ENCODE measurements at places on chromosomes 4 and X.
A peak's percentile ranks its signal among the peaks of the same experiment; 100 is the strongest.

DNA sequence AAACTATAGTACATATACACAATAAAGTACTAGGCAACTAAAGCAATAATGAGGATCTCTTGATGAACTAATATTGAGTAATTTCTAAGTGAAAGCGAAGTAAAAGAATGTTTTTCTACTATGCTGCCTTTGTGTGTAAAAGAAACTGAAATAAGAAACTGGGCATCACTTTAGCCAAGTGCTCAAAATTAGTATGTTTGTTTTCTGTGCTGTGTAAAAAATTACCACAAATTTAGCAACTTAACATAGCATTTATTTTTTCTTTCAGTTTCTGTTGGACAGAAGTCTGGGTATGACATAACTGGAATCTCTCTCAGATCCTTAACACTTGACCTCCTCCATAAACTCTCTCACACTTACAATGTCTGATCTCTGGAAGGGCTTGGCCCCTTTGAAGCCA is 687.1 kb upstream of the MAGEB2 start:
- no peak for DNase-seq

GRCh38 chrX:96611619-96612362 is 72.9 kb upstream of the DIAPH2 start:
- DNase-seq = no peak

GRCh38 chr4:86810847-86811246 is 38.3 kb downstream of the SLC10A6 start:
- DNase-seq = peak; percentile 6

GRCh38 chr4:47774079-47774478 is 63.8 kb downstream of the CORIN start:
- DNase-seq = no peak

- peak; percentile 68 for DNase-seq
Observed at GRCh38 chr4:165325732-165326512, 1.5 kb upstream of the MSMO1 start.

- no peak for DNase-seq
Observed at GRCh38 chr4:113823291-113823659, 61.7 kb upstream of the CAMK2D start.

DNA sequence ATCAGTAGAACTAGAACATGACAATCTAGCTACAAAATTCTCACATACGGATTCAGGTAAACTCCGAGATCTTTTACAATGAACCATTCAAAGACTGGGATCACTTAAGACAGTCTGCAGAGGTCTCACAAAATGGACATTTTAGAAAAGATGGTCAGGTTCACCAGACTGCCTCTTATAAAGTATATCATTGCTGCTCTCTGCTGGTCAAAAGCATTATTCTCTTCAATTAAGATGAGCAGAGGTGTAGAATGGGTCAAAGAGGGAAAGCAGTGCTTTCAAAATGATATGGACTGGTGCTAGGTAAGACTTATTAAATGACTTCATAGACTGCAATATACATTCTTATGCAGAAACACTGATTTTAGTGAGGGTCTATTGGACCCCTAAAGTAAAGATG is 434.7 kb downstream of the PACRGL start:
- no peak for DNase-seq

DNA sequence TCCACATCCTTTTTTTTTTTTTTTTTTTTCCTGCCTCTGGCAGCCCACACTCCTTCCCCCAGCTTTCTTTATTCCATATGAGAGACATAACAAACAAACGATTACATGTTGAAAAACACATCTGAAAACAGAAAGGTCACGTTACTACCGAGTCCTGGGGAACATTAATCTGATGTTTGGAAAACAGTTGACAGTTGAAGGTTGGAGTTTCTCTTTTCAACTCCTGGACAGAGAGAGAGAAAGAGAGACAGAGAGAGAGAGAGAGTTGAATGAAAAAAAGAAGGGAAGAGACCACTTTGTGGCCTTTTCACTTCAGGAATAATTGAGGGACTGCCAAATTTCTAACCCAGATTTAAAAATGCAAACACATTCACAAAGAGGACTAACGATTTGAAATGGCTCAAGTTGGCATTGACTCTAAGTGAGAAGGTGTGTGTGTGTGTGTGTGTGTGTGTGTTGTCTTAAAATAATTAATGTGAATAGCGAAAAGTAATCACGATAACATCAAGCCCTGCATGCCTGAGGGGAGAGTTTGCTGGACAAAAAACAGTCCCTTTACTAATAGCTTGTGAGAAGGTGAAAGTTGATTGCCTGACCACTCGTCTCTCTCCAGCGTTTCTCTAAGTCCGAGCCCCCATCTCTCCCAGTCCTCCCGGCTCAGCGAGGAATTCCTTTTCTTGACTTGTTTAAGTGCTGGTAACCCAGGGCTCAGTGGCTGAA is 67.3 kb downstream of the FBXO8 start:
- no peak for DNase-seq

- DNase-seq = no peak
Observed at GRCh38 chrX:100395781-100396180, 14.3 kb downstream of the PCDH19 start.

GRCh38 chr4:53935780-53936179 is 128.6 kb downstream of the CHIC2 start:
- DNase-seq = no peak

DNA sequence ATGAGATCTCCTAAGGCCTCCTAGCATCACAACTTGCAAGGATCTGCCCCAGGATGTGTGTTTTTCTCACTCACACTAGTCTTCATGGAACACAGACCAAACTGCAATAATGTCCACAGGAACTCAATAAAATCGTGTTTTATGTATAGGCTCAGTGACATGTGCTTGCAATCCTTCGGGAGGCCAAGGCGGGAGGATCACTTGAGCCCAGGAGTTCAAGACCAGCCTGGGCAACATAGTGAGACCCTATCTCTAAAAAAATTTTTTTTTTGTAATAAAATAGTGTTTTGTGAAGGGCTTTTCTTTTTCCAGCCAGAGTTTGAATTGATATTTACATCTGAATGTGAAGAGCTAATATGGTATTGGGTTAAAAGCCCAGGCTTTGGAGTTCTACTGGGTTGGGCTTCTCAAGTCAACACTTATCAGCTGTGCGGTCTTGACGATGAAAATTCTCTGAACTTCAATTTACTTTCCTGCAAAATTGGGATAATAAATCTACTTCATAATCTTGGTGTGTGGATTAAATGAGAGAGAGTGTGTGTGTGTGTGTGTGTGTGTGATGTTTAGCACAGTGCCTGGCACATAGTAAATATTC is 38.7 kb upstream of the SETD7 start:
- no peak for DNase-seq

- DNase-seq = no peak
Observed at GRCh38 chr4:56750231-56750630, 69.1 kb upstream of the HOPX start.

DNA sequence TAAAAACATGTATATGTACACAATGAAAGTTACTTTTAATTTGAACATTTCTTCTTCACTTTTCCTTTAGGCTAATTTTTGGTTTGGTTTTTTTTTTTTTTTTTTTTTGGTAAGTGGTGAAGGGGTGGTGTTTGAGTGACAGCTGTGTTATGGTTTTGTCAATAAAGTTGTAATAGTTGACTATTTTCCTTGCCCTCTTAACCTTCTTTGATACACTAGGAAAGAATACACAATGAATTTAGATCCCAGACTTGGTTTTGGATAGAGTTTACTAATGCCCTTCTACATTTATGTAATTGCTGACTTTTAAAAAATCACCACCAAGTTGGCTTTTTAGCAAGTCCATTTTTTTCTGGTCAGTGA is 38.1 kb upstream of the MSMO1 start:
- no peak for DNase-seq

DNA sequence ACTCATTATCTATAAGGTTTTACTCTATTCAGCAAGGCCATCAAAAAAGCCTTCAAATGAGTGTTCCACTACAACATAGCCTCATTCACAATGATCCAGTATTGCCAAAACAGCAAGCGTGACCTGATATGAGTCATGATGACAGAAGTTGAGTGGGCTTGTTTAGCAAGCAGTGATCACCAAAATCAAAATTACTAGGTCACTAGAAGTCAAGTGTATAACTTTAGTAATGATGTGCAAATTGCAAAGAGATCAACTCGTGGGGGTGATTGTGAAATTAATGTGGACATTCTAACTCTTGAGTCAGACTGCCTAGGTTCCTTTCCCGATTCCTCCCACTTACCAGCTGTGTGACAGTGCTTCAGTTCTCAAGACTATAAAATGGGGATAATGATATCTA is 124.5 kb downstream of the CHM start:
- DNase-seq = no peak

GRCh38 chrX:15483891-15484290 is 9.2 kb downstream of the PIR start:
- DNase-seq = no peak

DNA sequence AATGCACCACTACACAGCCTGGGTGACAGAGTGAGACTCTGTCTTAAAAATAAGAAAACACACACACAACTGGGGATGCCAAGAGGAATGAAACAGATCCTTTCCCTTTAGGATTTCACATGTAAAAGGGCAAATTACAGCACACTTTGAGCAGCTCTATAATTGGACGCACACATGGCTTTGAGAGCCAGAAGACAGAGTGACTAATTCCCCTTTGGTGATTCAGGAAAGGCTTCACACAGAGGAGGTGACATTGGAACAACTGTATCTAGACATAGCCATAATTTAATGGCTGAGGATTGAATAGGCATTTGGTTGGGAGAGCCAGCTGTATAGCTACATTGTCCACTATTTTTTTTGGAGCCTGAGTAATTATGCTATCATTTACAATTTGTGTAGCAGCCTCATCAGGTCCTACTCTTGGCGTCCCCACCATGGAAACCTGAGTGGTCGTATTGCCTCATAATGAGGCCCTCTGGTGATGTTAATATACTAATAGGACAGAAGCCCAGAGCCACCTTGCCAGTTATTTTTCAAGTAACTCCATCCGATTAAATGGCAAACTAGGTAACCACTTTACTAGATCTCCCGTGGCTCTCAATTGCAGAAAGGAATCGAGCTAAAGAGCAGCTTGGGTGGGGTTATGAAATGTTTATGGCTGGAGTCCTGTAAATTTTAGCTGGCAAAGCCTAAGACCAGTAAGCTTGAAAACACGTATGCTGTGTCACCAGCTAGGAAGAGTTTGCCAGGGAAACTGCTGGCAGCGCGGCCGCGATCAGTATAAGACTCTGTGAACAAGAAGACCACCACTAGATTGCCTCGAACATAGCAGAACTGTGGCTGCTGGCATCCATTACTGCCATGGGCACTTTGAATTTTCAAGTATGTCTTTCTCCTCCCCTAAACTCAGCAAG is 8.5 kb upstream of the PPEF1 start:
- no peak for DNase-seq

- no peak for DNase-seq
Observed at GRCh38 chrX:27976284-27976683, 5.0 kb downstream of the DCAF8L1 start.

DNA sequence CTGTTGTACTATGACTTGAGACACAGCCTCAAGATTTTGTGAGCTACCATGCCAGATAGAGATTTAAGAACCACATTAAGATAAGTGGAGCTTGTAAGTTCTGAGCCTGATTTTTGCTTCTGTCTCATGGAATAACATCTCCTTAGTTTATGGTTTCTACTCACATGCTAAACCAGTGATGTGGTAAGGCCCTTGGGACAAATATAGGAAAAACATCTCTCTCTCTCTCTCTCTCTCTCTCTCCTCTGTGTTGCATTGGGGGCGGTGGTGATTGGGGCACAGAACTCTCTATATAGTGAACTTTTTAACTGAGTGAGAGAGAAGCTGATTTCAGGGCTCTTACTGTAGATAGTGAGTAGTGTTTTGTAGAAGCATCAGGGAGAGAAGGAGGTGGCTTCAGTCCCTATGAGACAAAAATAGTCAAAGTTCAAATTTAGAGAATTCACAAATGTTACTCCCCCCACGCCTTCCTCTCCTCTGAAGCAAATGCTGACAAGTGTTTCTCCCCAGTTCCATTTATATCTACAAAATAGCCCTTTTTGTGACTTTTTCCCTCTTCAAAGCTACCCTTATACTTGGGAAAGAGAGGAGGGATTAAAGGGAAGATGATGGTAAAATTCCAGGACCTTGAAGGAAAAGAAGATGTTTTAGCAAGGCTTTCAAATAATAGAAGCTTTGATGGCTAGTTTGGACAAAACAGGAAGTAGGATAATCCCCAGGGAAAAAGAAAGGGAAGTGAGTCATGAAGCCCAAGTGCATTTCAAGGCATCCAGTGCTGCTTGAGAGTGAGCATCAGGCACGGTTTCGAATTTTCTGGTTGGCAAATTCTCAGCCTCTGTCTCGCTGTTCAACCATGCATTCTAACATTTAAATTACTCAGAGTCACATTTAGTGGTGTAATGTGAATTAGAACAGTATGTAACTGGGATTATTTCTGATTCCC is 134.3 kb upstream of the AP1S2 start:
- no peak for DNase-seq

DNA sequence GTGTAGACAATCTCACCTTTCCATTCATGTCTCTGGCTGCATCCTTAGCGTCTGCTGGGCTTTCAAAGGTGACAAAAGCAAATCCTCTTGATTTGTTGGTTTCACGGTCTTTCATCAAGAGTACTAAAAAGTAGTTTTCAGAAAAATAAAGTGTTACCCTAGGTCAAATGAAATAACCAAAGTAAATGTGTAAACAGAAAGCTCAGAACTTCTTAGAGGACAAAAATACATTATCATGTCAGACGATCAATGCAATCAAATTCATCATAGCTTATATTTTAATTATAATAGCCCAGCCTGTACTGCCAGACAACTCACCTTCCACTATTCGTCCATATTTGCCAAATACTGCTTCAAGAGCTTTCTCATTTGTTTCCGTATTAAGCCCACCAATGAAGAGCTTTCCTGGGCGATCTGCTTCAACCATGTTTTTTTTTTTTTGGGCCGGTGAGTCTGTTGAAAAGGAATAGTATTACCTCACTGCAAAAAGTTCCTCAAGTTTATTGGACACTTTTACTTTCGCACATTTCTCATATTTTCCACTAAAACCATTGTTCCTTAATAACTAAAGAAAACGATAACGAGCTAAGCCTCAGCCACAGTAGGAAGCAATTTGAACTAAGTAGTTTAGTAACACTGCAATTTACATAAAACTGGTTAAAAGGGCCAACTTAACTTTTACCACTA is 1.4 kb downstream of the RBMX start:
- peak; percentile 55 for DNase-seq

GRCh38 chrX:142686206-142686605 is 339.5 kb upstream of the SPANXN4 start:
- DNase-seq = no peak

DNA sequence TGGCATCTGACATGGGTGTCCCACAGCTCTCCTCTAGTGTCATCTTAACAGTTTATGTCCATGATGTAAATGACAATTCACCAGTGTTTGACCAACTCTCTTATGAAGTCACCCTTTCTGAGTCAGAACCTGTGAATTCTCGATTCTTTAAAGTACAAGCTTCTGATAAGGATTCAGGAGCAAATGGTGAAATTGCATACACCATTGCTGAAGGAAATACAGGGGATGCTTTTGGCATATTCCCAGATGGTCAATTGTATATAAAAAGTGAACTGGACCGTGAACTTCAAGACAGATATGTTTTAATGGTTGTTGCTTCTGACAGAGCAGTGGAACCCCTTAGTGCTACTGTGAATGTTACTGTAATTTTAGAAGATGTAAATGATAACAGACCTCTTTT is 4.6 kb downstream of the FAT4 start:
- DNase-seq = no peak

Data from activated CD4-positive, alpha-beta T cell treated with anti-CD3 and anti-CD28 coated beads, Interleukin-2, amount 10 ng/mL, durations not matched to agents 24 days and 14 days (primary cell).